NCI-H1105 treated with DMSO at 0.1 percent for 48 hours (cell line): ENCODE measurements at places on chromosomes 3 and 15.

- DNase-seq = no peak
Observed at GRCh38 chr15:62190274-62190673, 25.2 kb upstream of the C2CD4B start.

DNA sequence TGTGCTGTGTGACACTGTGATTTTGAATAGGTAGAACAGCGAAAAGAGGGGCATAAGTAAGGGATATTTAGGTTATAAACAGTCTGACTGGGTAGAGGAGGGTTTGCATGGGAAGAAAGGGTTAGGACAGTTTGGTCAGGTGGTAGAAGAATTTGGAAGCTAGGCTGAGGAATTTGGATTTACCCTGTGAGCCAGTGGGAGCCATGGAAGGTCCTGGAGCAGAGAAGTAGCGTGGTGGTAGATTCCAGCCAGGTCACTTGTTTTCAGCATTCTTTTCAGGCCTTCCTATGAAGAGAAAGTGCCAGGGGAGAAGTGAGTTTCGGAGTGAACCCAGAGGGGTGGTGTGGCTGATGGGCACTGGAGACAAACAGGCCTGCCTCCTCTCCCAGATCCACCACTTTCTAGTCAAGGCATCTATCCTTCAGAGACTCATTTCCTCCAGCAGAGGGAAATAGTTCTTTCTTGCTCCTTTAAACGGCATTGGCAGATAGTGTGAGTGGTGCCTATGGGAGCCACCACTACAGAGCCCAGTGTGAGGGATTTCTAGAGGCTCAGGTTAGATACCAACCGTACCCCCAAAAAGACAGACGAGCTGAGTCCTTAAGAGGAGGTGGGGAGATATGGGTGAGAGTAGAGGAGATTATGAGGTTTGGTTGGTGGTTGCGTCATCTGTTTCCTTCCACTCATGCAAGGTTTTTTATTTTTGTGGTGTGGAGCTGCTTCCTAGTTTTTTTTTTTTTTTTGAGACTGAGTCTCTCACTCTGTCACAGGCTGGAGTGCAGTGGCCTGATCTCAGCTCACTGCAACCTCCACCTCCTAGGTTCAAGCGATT, 21.2 kb downstream of the PXK start:
- DNase-seq = no peak

DNA sequence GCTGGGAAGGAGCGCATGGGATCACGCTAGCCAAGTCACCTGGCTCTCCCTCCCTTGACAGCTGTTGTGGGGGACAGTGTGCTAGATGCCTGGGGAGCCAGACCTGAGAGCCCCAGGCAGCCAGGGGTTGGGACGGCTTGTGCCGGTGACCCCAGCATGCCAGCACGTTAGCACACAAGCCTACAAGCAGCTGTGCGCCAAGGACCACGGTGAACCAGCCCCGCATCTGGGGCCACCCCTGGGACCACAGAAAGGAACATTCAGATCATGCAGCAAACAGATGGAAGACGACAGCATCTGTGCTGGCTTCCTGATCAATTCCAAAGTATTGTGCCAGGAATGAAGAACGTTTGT, 64.8 kb downstream of the NTRK3 start:
- DNase-seq = no peak

DNA sequence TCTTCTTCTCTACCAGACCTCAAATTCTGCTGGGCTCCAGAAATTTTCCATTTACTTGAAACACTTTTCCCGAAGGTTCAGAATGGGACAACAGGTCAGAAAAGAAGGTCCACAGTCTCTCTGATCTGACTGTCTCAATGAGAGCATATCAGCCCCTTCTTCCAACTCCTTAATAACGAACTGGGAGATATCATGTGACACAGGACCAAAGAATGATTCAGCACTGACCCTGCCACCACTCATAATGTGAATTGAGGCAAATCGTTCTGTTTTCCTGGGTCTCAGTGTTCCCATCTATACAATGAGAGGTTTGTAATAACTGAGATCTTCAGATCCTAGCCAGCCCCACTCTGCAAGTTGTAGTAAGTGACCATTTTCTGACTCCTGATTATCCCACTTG, 500.5 kb downstream of the NTRK3 start:
- no peak for DNase-seq

DNA sequence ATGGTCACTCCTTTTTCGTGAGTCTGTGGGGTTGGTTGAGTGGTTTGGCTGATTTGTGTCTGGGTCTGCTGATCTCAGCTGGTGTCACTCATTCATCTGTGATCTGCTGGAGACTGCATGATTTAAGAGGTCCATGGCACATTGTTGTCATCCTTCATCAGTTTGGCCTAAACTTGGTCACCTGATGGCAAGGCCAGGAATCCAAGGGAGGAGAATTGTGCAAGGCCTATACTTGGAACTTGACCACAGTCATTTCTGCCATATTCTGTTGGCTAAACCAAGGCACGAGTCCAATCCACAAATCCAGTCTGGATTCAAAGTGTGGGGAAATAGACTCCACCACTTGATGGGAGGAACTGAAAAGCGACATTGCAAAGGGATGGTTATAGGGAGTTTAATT, 67.6 kb downstream of the CMTM8 start:
- DNase-seq = no peak

- DNase-seq = no peak
Observed at GRCh38 chr3:193057616-193058015, 140.0 kb upstream of the MB21D2 start.

GRCh38 chr15:59292442-59293151, 80.1 kb downstream of the MYO1E start:
- DNase-seq = no peak

- no peak for DNase-seq
Observed at GRCh38 chr3:124562769-124563168, 167.5 kb upstream of the UMPS start.

DNA sequence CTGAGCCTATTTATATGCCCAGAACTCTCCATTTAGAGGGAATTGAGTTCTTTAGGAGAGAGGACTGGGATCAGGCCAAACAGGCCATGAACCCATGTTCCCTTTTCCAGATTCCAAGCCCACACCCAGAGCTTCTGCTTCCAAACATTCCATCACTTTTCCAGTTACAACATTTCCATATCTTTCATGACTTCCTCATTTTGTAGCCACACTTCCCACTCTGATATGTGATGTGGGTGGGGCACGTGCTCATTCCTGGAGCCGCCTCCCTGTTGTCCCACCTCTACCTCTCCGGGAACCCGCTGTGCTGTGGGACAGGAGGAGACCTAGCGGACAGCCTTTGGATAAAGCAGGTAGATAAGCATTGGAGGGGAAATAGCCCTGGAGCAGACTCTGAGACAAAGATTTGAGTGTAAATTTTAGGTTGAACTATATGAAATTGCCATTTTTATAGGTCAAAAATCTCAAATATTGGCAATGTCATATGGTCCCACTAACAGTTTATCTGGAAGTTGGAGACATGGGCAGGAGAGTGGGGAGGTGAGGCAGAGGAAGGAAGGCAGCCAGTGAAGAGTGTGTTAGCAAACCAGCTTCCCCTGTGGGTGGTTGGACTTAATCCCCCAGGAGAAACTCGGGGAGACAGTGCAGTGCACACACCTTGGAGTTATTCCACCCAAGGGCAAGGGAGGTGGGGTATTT, 31.8 kb downstream of the CYP8B1 start:
- no peak for DNase-seq

DNA sequence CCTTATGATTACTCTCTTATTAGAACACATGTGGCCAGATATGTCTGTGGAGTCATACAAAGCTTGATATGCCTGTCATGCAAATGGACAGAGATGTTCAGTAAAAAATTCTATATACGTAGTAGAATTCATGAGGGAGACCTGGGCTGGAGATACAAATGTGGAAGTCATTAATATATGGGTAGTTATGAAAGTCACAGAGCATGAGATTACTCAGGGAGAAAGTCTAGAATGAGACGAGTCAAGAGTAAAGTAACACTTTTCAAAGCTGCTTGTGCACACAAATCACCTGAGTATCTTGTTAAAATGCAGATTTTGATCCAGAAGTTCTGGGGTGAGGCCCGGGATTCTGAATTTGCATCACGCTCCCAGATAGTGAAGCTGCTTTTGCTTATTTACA, 28.4 kb downstream of the OXSM start:
- DNase-seq = no peak

GRCh38 chr3:8722808-8723207, 10.8 kb upstream of the CAV3 start:
- DNase-seq = no peak

DNA sequence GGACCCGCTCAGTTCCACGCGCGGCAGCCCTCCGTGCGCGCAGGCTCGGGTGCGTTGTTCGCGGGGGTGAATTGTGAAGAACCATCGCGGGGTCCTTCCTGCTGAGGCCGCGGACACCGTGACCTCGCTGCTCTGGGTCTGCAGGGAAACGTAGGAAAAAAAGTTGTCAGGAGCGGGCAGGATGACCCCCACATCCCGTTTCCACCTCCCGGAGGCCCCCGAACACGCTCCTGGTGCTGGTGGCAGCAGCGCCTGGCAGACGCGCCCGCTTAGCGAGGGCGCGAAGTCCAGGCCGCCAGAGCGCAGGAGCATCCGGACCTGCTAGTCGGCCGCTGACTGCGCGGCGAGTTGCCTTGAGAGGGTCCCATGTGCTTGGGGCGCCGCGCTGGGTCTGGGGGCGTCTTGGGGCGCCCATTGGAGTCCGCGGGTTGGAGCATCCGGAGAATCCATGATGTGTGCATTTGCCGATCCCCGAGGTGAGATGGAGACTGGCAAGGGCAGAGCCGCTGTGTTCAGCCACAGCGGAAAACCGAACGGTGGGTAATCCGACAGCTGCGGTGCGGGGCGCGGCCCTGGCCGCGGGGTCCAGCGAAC, 520 bp downstream of the GREM1 start:
- DNase-seq = no peak

GRCh38 chr15:38843736-38844590, 279.3 kb upstream of the RASGRP1 start:
- no peak for DNase-seq

GRCh38 chr15:60115579-60116380, 111.7 kb downstream of the FOXB1 start:
- peak; percentile 42 for DNase-seq

GRCh38 chr3:9913601-9914000, 3.3 kb upstream of the IL17RC start:
- DNase-seq = no peak

- no peak for DNase-seq
Observed at GRCh38 chr15:88036154-88036839, 220.2 kb downstream of the NTRK3 start.

- no peak for DNase-seq
Observed at GRCh38 chr3:29430558-29430971, 149.7 kb downstream of the RBMS3 start.

GRCh38 chr3:81425198-81425868, 336.1 kb downstream of the GBE1 start:
- DNase-seq = no peak

- no peak for DNase-seq
Observed at GRCh38 chr15:42427429-42428223, 63.3 kb downstream of the ZNF106 start.

- no peak for DNase-seq
Observed at GRCh38 chr15:73176598-73176997, 124.3 kb downstream of the NEO1 start.

DNA sequence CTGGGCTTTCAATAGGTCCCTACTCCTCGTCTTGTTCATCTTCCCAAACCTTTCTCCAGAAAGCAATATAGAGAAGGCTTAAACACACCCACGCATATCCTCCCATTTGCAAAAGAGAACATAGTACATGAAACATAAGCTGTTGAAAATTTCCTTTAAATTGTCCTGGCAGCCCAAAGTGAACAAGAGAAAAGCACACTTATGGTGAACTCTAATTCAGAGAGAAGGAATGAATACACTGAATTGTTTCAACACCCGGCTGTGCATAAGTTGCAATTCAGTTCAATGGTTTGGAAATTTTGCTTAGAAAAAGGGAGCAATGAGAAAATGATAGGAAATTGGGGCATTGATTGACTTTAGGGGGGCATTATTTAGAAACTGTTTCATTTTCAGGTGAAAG, 202.6 kb downstream of the TIGIT start:
- no peak for DNase-seq

DNA sequence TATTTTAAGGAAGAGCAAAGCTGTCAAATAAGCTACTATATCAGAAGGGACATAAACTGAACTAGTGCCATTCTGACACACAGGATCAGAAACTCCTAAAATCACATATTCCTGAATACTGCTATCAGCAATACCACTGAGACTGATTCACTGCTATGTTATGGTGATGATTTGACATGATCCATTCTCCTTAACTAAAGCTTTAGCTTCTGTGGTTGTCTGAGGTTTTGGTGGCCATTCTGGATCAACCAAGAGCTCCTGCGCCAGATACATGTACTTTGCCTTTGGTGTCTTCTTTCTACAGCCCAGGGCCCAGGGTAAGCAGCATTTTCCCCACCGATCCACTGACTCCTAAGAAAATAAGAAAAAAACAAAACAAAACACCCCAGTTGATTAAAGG, 6.7 kb upstream of the GP5 start:
- DNase-seq = no peak

GRCh38 chr3:182148360-182148759, 436.6 kb downstream of the SOX2 start:
- no peak for DNase-seq

DNA sequence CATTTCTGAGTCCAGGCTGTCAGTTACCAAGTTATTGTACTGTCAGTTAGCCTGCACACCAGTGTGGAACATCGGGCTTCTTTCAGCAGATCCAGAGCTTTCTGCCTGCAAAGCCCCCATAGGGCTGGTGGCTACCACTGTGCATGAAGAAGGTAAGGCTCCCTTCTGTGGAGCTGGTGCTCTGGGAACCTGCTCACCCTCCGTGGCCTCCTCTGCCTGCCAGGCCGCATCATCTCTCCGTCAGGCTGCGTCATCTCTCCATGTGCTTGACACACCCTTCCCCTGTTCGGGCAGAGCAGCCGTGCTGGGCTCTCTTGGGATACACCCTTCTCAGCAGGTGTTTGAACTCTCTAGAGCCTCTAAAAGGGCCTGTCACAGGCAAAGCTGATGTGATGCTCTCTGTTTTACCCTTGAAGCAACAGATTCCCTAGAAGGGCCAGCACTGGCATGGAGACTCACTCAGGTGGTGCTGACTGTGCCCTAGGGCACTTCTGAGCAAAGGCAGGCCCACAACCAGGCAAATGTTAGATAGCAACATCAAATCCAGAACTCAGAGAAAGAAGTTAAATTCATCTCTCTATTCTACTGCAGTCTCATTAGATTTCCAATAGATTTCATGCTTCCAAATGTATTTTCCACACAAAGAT, 261.1 kb downstream of the EPHB1 start:
- no peak for DNase-seq
